ENCODE measurements at places on chromosomes 5 and 9. TPM values are rescaled to one million over a fixed set of nuclear protein-coding genes. Genes with fewer than 3 reads are reported as not detected.

DNA sequence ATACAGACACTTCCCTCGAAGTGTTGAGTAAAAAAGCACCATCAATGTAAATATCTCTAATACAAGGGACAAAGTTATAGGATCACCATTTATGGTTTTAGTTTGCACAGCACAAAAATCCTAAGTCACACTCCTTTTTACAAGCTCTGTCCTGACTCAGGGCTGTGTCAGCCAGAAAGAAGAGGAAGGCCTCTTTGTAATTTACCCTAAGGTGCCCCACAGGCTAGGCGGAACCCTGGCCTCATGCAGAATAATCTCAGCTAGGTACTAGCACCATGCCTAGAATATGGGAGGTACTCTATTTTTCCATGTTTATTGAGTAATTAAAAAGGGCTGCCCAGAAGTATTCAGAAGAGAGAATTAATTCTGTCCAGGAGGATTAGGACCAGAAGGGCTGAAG lies 36.9 kb downstream of the HAVCR1 start:
- DNase-seq = no peak

GRCh38 chr5:172370648-172371545 lies 83.4 kb downstream of the SH3PXD2B start:
- no peak for DNase-seq

GRCh38 chr5:77444356-77444755 lies 47.8 kb downstream of the WDR41 start:
- no peak for DNase-seq

DNA sequence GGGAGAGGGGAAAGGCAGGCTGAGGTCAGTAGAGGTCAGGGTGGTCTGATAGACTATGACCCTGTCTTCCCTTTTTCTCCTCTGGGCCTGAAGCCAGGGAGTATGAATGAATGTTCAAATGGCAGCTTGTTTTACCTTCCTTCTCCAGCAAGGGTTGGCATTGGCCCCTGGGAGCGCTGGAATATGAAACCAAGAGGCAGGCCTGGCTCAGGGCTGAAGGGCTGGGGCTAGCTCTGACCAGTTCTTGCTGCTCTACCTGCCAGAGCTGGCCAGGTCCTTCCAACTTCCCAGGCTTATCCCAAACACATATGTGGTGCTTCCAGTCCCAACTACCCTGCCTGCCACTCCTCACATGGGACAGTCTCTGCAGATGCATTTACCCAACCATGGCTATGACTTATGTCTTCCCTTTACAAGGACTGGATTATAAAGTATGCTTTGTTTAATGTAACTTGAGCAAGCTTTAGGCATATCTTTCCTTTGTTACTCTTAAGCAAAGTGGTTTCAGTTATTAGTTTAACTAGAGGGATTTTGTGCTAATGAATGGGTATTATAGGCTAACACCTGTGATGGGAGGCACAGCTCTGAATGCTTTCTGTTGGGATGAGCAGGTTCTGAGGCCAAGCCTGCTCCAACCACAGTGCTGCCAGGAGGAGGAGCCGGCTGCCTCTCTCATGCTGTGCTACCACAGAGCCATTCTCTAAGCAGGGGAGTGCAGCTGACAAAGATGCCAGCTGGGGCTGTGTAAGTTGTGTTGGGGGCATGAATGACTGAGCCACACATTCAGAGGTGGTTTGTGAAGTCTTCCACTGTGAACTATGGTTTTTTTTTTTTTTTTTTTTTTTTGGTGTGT lies 6.1 kb downstream of the CCNI2 start:
- DNase-seq = no peak

DNA sequence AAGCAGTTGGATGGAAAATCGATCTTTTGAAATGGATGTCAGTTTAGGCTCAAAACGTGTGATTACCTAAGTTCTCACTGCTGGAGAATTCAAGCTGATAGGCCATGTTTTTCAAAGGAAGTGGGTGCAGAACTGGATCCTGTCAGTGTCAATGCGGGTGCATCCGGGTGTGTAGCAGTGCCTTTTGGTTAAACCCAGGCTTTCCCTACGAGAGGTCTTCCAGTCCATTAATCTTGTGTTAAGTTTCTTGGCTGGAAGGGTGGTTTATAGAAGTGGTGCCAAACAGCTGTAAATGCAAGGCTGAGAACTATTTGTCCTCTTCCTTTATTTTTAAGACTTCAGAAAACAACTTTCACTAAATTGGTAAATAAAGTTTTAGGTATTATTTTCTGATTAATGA lies 71.9 kb downstream of the DAPK1 start:
- no peak for DNase-seq

GRCh38 chr5:1983401-1983800 lies 100.7 kb upstream of the IRX4 start:
- DNase-seq = no peak

GRCh38 chr9:23563517-23563916 lies 262.5 kb downstream of the ELAVL2 start:
- no peak for DNase-seq

- no peak for DNase-seq
Measured at GRCh38 chr5:103565719-103566118, 3.1 kb upstream of the NUDT12 start.

- DNase-seq = no peak
Measured at GRCh38 chr9:104092875-104093600, 1.1 kb upstream of the SMC2 start.

DNA sequence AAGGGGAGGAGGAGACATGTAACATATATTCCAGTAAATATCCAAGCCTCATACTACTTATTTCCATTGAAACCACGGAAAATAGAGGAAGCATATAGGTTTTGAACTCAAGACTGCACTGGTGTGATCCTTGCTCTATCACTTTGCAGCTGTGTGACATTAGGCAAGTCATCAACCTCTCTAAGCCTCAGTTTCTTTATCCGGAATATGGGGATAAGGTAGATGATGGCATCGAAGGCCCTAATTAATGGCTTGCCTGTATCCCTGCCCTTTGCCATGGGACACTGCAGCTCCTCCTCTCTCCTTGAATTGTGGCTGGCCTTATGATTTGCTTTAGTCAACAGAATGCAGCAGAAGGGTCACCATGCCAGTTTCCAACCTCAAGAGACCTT lies 6.9 kb downstream of the SHB start:
- DNase-seq = no peak

DNA sequence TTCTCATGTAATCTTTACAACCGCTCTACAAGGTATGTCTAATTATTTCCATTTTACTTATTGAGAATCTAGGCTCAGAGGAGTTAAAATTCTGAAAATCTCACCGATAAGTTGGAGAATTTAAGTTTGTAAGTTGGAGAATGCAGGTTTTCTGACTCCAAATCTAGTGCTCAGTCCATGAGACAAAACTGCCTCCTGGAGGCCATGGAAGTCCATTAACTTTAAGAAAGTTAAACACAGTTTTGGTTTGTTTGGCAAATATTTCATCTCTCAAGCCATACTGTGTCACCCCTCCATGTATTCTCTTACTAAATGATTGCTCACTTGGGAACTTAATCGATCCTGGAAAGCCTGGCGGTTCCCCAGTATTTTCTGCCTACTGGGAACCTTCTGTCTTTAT lies 52.6 kb downstream of the INIP start:
- DNase-seq = no peak

GRCh38 chr5:7394889-7395431 lies 978 bp upstream of the ADCY2 start:
- DNase-seq = no peak

DNA sequence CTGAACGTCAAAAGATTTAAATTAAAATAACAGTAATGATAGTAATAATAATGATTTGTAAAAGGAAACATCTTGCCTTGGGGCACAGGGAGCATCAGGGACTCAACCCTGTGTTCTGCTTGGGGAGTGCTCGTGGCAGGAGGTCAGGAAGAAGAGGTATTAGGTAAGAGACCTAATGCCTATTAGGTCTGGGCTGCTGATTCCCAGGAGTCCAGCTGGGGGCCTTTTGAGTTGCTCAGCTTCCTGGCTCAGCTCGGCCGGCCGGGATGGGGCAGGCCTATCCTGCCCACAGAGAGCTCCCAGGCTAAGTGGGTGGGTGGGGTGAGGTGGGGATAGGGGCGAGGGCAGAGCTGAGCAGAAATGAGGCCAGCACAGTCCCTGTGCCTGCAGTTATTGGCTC lies 17.5 kb downstream of the LMX1B start:
- DNase-seq = no peak

DNA sequence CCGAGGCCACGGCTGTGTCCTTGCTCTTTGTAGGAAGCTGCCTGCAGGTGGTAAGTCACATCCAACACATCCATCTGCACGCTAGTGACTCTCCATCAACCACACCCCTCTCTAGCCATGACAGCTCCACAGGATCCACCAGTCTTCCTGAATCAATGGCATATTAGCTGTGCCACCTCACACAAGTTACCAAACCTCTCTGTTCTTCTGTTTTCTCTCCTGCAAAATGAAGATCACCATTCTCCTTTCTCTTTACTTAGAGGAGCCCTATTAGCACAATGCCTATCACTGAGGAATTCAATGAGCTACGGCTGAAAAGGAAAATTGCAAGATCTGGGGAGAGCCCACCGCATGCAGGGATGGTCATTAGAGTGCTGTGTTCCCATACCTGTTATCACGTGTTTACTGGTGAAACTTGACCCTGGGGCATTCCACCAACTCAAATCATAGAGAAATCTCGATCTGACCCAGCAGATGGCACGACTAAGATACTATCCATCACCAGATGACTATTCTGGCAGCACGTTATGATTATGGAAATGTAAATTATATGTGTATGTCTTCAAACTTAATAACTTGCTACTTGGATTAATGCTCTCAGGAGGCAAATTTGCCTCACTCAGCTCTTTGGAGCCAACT lies 20.9 kb downstream of the WHRN start:
- DNase-seq = no peak

SOX30 gene
- total RNA-seq = not detected

ADGRD2 gene
- not detected for total RNA-seq

SLC6A18 gene
- not detected for total RNA-seq

SGCD gene
- 4.0 TPM for total RNA-seq

CAMK4 gene
- total RNA-seq = under 0.01 TPM

NEURL1B gene
- 131 TPM for total RNA-seq

PDLIM4 gene
- 49.1 TPM for total RNA-seq
